ENCODE measurements at places on chromosomes 1 and 21.

DNA sequence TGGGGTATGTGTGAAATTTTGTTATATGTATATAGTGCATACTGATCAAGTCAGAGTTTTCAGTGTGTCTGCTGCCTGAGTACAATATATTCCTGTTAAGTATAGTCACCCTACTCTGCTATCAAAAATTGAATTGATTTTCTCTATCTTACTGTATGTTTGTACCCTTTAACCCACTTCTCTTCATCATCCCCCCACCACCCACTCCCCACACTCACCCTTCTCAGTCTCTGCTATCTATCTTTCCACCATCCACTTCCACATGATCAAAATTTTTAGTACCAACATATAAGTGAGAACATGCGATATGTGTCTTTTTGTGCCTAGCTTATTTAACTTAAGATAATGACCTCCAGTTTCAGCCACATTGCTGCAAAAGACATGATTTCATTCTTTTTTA, 4.2 kb downstream of the LY9 start:
- peak; percentile 48 for DNase-seq

- no peak for DNase-seq
Observed at GRCh38 chr1:205129447-205130029, 7.8 kb upstream of the RBBP5 start.

GRCh38 chr1:3261007-3261968, 192.3 kb downstream of the PRDM16 start:
- no peak for DNase-seq

- no peak for DNase-seq
Observed at GRCh38 chr1:209546390-209547085, 37.0 kb upstream of the CAMK1G start.

DNA sequence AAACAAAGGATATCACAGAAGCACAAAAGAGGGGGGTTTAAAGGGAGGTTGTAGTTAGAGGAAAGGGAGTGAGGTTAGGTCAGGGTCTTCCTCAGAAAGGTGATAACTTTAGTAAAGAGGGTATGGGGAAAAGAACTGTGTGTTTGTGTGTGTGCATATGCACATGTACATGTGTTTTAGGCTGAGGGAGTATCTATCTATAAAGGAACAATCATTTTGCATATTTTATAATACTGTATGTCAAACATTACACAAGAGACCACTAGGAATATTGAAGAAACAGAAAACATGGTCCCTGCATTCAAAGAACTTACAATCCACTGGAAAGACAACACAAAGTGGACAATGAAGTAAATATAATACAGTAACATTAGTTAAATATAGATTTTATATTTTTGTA, 132.2 kb downstream of the ACBD6 start:
- DNase-seq, result no peak

GRCh38 chr1:192967211-192967877, 91.8 kb downstream of the UCHL5 start:
- DNase-seq, result no peak

- DNase-seq, result no peak
Observed at GRCh38 chr1:222084996-222085395, 343.1 kb upstream of the DUSP10 start.

- DNase-seq, result no peak
Observed at GRCh38 chr1:71831646-71832045, 450.7 kb downstream of the NEGR1 start.

DNA sequence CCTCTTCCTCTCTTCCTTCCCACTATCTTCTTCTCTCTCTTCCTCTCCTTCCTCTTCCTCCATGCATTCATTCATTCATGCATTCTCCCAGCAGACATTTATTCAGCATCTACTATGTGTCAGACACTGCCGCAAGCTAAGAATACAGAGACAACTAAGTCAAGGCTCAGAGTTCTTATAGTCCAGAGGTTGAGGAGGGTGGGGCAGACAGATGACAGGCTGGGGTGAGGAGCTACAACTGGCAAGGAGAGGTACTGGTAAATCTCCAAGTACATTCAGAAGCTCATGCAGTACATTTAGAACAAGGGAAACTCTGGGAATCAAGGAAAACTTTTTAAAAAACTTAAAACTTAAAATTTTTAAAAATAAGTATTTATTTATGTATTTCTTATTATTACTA, 56.4 kb upstream of the FMOD start:
- DNase-seq, result no peak

DNA sequence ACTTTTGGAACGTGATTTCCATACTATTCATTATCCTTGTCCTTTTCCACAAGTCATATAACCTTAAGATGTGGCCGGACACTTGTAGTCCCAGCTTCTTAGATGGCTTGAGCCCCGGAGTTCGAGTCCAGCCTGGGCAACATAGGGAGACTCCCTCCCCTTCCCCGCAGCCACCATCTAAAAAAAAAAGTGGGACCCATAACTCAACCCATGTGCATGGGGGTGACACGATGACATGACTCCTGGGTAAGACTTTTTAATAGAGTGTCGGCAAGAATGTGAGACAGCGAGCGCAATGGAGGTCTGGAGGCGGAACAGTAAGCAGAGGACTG, 25.7 kb downstream of the MIA3 start:
- no peak for DNase-seq

GRCh38 chr1:246780264-246780663, 56.1 kb downstream of the SCCPDH start:
- no peak for DNase-seq

- DNase-seq, result no peak
Observed at GRCh38 chr1:248622570-248623001, 12.3 kb downstream of the OR2T11 start.

- no peak for DNase-seq
Observed at GRCh38 chr1:204113896-204114295, 37.9 kb downstream of the ETNK2 start.

GRCh38 chr1:244406337-244406736, 45.4 kb downstream of the ADSS2 start:
- DNase-seq, result no peak

DNA sequence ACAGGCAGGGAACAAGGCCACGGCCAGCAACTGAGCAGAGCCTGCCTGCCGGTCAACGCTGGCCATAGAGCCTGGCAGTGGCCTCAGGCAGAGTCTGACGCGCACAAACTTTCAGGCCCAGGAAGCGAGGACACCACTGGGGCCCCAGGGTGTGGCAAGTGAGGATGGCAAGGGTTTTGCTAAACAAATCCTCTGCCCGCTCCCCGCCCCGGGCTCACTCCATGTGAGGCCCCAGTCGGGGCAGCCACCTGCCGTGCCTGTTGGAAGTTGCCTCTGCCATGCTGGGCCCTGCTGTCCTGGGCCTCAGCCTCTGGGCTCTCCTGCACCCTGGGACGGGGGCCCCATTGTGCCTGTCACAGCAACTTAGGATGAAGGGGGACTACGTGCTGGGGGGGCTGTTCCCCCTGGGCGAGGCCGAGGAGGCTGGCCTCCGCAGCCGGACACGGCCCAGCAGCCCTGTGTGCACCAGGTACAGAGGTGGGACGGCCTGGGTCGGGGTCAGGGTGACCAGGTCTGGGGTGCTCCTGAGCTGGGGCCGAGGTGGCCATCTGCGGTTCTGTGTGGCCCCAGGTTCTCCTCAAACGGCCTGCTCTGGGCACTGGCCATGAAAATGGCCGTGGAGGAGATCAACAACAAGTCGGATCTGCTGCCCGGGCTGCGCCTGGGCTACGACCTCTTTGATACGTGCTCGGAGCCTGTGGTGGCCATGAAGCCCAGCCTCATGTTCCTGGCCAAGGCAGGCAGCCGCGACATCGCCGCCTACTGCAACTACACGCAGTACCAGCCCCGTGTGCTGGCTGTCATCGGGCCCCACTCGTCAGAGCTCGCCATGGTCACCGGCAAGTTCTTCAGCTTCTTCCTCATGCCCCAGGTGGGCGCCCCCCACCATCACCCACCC, at the start of gene TAS1R3:
TAS1R3 (plus strand) TSS at position 213 of the 898 bp plus-strand sequence; CDS start at position 279, 66 bp downstream.
- DNase-seq, result no peak

DNA sequence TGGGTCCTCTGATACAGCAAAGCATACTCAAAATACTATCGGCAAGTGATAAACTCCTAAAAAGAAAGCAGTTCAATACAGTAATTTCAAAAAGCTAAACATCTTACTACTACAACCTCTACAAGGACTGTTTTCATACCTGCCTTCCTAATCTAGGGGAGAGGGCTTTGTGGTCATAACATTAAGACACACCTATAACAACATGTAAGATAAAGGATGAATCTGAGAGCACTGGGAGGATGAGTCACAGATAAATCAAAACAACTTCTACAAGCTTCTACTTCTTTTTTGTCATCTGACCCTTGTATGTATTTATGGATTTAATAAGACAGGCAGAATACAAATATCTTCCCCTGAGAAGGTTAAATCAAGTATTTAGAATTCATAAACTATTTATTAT, 40.0 kb downstream of the LTN1 start:
- no peak for DNase-seq

- DNase-seq, result no peak
Observed at GRCh38 chr1:22512873-22513272, 50.4 kb upstream of the EPHA8 start.

GRCh38 chr1:108575375-108575774, 15.5 kb downstream of the EEIG2 start:
- no peak for DNase-seq

DNA sequence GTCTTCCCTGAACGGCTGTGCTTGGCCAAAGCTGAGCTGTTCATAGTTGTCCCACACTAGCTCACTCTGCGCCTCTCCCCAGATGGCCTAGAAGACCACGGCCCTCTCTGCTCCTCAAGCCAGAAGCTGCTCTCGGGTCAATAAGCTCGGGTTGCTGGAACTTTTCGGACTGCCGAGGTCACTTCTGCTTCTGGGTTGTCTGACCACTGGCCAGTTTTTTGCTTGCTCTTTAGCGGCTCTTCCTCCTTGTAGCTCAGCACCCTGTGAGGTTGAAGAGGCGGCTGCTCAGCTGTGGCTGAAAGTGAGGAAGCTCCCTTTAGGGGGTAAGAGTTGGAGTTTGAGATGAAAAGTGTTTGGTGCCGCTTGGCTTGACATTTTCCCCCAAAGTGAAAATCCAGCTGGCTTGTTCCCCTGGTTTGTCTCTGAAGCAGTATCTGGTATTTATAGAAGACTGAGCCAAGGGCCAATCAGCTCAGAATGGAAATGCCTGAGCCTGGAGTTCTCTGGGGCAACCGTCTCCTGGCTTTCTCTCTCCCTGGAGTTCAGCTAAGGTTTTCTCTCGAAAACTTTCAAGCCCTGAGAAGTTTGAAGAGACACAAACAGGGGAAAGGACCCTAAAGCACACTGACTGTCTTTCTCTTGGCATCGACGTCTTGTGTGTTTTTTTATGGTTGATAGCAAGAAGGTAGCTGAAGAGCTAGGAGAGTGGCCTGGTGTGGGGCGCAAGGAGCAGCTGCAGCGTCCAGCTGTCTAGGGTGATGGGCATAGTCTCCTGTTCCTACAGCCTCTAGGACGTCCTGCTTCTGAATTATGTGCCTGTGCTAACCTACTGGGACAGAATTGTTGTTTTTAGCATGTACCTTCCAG, 72.0 kb downstream of the SYT6 start:
- DNase-seq, result no peak

DNA sequence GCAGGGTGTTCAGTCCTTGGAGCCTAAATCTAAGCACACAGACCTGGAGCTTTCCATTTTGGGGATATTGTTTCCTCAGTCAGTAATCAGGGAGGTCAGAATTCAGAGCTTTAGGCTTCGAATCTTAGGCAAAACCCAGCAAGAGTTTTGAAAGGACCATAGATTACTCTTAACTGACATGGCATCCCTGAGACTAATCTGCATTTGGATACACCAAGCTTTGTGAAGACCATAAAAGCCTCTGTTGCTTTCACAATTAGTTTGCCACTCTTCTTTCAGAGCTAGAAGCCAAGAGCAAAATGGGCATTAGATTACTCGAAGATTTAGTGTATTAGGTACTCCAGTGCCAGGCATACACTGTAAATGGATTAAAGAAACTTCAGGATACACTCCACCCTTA, 131.8 kb upstream of the GREM2 start:
- no peak for DNase-seq

DNA sequence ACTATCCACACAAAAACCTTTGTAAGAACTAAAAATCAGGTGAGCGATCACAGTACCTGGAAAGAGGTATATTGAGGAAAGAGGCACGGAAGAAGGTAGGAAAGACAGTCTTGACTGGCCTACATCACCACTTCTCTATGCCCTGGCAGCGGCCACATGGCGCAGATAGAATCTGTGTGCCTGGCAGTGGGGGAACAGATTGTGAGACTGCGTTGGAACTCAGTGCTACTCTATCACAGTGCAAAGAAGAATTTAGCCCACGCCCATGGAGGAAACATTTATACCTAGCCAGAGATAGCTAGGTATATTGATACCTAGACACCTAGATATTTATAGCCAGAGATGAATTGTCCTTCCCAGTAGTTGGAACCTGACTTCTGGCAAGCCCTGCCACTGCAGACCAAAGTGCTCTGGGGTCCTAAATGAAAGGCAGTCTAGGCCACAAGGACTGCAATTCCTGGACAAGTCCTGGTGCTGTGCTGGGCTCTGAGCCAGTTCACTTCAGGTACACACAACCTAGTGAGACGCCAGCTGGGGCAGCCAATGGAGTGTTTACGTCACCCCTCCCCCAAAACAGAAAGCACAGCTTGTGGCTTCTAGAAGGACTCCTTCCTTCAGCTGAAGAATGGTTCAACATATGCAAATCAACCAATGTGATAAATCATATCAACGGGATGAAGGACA, 51.9 kb downstream of the DHX9 start:
- no peak for DNase-seq

- no peak for DNase-seq
Observed at GRCh38 chr1:207268337-207268736, 53.1 kb upstream of the CD55 start.

DNA sequence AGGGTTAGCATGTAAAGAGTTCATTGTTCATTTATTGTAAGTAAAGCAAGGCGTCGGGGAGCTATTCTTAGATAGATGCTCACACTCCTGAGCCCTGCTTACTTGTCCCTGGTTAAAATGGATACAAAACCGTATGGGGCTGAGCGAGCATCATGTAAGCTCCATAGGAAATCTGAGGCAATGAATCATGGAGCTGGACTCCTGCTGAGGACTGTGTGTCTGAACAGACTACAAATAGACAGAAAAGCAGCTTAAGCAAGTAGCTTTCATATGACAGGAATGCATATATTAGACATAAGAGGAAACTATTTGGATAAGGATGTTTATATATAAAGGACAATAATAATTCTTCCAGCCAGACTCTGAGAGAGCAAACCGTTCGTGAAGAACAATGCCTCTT, 604.9 kb upstream of the PTBP2 start:
- no peak for DNase-seq

- DNase-seq, result no peak
Observed at GRCh38 chr1:175129182-175129581, 61.5 kb downstream of the TNN start.

GRCh38 chr1:241266121-241266520, 90.9 kb downstream of the RGS7 start:
- no peak for DNase-seq

- DNase-seq, result no peak
Observed at GRCh38 chr1:81230983-81231728, 569.6 kb upstream of the ADGRL2 start.

DNA sequence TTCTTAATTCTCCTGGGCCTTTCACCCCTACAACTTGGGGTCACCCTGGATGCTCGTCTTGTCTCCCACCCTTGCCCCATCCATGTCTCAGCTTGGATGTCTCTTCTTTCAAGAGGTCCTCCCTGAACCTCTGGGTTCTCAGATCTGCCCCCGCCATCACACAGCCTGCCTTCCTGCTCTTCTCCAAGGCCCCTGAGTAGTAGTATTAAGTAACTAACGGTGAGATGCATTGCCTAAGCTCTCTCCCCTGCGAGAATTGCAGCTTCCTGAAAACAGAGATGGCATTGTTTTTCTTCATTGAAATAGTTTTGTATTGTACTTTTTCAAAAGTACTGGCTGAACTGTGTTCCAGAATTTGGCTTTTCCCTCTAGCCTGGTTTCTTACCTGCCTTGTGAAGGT, 16.0 kb downstream of the MIIP start:
- no peak for DNase-seq
